Suppressor macrophage treated with lipopolysaccharide for 1 hour (primary cell): ENCODE measurements at places on chromosomes 1 and 21.

DNA sequence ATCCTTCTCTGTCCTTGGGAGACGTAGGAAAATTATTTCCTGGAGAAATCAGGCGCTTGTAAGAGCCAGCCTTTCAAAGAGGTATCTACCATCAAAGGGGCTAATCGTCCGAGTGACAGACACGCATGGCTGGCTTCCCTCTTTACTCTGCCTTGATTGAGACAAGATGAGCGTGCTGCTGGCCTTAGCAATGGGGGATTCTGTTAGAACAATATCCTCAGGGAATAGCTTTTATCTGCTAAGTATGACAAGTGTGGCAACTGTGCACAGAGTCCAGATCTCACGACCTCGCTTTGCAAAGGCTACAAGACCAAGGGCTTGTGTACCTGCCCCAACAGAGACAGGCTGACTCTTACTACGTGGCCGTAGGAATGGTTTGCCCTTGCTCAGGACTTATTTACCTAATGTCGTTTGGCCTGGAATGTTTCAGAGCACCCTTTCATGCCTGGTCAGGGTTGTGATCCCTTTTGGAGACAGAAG, 417.1 kb downstream of the KIF26B start:
- no peak for DNase-seq

- DNase-seq, result no peak
Measured at GRCh38 chr1:4046836-4047461, 146.9 kb upstream of the C1orf174 start.

DNA sequence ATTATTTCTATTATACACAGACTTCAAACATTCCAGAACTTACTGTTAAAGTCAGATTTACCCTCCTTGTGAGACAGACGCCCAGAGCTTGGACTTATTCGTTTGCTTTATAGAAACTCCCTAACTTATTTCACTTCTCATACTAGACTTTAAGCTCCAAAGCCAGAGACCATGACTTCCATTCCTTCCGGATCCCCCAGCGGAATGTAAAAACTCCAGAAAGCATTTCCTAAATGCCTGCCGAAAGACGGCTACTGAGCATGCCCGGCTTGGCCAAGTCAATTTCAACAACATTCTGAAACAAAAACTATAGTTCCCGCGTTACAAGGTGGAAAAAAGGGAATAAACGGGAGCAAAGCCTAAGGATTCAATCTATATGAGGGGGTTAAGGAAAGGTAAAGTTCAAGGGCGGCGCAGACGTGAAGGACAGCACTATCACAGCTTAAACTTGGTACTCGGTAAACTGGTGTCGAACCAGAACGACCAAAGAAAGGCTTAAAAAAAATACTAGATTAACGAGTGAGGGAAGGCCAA, 1.1 kb downstream of the USP48 start:
- DNase-seq, result peak; percentile 70

DNA sequence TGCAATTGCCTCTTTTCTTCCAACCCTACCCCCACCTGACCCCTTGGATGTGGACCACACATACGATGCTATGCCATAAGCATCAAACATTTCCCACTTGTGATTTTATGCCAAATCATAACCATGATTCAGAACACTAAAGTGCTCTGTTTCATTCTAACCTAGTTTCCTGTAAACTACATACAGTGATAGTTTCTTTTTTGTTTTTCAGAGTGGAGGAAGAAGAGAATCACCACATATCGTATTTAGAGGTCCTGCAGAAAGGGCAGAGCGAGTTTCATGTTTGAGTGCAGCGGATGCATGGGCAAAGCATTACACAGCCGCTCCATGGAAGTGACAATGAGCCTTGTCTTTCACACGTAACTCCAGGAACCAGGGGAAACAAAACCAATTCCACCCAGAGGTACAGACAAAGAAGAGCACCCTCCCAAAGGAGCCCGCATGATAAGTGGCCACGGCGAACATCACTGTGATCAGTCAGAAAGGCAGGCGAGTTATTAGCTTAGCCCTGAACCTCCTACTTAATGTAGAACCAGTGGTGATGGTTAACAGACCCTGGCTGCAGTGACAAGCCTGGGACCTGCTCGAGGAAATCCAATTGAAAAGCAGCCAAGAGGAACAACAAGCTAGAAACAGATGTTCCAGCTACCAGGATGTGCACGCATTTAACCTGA, 64.0 kb upstream of the ZNF281 start:
- DNase-seq, result no peak

- DNase-seq, result peak; percentile 78
Measured at GRCh38 chr1:16078925-16079656, 5.6 kb upstream of the FAM131C start.

DNA sequence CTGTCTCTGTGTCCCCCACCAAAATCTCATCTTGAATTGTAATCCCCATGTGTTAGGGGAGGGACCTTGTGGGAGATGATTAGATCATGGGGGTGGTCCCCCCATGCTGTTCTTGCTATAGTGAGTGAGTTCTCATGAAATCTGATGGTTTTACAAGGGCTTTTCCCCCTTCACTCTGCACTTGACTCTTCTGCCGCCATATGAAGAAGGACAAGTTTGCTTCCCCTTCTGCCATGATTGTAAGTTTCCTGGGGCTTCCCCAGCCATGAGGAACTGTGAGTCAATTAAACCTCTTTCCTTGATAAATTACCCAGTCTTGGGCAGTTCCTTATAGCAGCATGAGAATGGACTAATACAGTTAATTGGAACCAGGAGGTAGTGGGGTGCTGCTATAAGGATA, 137.1 kb upstream of the RAB4A start:
- DNase-seq, result peak; percentile 84

DNA sequence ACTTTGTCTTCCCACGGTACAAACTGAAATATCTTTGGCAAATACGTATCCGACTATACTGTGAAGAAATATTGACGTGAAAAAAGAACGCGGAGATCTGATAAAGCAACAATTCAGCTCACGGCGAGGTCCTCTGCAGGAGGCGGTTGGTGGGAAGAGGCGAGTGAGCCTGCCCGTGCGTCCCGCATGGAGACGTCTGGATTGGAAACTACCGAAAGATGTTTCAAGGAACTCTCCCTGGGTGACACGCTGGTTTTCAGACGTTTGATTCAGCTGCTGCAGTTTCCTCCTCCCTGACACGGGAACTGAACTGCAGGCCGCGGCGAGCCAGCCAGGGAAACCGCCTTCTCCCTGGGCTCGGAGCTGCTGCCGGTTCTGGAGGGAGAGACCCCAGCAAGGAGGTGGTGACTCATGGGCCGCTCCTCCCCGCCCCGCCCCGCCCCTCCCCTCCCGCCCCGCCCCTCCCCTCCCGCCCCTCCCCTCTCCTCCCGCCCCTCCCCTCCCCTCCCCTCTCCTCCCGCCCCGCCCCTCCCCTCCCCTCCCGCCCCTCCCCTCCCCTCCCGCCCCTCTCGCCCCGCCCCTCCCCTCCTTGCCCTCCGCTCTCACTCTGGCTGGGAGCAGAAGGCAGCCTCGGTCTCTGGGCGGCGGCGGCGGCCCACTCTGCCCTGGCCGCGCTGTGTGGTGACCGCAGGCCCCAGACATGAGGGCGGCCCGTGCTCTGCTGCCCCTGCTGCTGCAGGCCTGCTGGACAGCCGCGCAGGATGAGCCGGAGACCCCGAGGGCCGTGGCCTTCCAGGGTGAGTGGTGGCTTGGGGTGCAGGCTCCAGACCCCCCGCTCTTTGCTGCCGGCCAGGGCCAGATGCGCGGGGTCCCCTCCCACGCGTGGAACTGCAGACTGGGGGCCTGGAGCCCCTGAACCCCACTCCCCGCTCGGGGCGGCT, at the start of gene COL6A1:
TSS of gene COL6A1 (plus strand) at position 620 of the 941 bp plus-strand sequence. CDS start at position 701, 81 bp downstream.
- DNase-seq, result peak; percentile 89

DNA sequence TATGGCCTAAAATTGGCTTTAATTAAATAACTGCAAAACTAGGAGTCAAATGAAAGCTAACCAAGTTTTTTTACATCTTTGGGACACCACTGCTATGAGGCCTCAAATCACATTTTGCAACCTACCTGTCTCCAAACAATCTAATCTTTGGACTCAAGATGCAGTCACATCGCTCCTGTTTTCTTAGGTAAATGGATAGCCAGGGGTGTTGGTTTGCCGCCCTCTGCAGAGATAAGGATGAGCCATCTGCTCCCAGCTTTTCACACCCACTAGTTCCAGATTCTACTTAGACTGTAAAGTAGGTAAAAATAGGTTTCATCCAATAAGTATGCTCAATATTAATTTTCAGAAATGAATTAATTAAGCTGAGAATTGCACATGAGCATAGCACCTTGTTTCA, 456.5 kb downstream of the KIF26B start:
- DNase-seq, result no peak

DNA sequence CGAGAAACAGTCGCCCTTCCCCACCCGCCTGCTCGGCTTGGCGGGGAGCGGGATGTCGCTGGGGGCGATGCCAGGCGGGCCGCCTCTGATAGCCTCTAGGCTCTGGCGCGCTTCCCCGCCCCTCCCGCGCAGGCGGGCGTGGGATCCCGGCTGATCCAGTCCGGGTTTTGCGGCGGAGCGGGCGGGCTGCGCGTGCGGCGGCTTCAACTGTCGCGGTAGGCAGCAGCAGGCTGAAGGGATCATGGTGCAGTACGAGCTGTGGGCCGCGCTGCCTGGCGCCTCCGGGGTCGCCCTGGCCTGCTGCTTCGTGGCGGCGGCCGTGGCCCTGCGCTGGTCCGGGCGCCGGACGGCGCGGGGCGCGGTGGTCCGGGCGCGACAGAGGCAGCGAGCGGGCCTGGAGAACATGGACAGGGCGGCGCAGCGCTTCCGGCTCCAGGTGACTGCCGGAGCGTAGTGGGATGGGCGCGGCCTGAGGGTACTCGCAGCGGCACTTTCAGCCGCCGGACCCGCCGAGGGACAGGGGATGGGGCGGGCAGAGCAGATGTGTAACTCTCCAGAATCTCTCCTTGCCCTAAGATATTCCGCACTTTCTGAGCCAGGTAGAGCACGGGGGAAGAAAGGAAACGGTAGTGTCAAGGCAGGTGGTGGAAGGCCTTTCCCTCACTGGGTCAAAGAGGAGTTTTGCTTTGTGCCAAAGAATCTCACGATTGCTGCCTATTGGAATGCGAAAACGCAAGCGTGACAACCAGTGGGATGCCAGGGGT, at the start of gene FAAH:
TSS of gene FAAH (plus strand) at position 210 of the 764 bp plus-strand sequence. CDS start at position 242, 32 bp downstream.
- DNase-seq, result peak; percentile 66

DNA sequence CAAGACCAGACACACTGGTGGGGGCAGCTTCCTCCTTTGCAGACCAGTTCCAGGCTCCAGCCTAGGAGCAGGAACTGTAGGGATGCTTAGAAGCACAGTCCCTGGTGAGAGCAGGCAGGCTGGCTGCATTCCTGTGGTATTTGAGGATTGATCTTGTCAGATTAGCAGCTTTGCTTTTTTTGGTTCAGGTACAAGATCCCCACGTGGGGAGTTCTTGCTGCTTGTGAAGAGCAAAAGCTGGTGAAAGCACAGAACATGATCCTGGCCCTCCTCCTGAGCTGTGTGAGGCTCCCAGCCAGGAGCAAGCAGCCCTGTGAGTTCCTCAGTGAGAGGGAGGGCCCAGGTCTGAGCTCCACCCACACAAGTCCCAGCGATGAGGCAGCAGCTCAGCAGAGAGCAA, 75.3 kb upstream of the ARTN start:
- peak; percentile 40 for DNase-seq

GRCh38 chr1:172134087-172134731, 286.3 kb upstream of the C1orf105 start:
- no peak for DNase-seq

DNA sequence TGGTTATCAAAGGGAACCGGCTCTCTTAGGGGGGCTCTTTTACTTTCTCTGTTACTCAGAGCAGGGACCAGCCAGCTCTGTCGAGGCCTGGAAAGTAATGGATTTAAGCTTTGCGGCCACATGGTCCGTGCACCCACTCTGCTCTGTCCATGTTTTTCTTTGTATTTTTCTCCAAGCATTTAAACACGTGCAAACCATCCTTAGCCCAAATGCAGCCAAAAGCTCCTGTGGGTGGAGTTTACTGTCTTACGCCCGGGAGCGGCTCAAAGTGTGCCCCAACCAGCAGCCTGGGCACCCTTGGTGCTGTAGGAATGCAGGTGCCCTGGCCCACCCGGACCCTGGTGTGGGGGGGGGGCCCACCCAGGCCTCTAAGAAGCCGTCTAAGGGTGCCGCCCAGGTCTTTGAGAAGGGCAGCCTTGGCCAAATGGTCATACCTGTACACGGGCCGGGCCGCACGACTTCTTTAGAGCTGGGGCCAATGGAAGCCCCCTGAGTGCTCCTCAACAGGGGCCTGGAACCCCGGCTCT, 29.2 kb upstream of the POFUT2 start:
- DNase-seq, result no peak

DNA sequence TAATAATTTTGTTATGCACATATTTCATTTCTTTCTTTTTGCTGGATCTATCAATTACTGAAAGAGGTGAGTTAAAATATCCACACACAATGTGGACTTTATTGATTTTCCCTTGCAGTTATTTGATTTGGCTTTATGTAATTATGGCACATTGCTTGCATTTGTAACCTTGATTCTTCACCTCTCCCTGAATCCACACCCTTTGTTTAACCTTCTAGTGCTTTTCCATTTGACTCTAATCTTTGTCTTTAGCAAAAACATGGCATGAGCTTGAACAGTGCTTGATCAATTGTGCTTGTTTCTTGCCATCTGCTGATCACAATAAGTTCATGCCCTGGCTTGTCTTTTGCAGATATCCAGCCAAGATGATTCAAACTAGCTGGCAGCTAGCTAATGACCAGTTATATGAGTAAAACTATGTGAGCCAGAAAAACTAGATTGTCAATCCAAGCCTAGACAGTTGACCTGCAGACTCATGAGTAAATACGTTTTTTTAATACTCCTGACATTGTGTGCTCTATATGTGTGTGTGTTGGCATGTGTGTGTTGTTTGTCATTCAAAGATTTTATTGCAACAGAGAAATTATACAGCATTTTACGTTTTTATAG, 899.2 kb downstream of the NCAM2 start:
- no peak for DNase-seq

- DNase-seq, result peak; percentile 84
Measured at GRCh38 chr1:166902279-166902678, 26.2 kb upstream of the TADA1 start.
